ENCODE measurements at places on chromosomes 12 and 14.
A peak's percentile ranks its signal among the peaks of the same experiment; 100 is the strongest.

- DNase-seq = no peak
These were observed 460.7 kb downstream of the NOVA1 start for GRCh38 chr14:26137161-26137560.

DNA sequence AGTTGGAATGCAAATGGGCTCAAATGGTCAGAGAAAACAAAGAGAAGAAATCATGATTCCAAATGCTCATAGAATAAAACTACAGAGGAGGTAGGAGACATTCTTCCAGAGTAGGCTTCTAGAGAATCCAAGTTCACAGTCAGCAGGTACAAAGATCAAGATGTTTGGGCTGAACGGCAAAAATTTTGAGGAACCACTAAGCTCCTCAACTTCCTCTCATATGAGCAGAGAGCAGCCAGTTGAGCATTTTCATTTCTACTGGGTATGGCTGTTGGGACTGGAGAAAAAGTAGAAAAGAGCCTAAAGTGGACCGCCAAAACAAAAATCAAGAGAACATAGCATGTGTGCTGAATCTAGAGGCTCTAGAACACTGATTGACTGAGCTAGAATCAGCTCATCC, 73.8 kb upstream of the ARID2 start:
- DNase-seq = no peak

DNA sequence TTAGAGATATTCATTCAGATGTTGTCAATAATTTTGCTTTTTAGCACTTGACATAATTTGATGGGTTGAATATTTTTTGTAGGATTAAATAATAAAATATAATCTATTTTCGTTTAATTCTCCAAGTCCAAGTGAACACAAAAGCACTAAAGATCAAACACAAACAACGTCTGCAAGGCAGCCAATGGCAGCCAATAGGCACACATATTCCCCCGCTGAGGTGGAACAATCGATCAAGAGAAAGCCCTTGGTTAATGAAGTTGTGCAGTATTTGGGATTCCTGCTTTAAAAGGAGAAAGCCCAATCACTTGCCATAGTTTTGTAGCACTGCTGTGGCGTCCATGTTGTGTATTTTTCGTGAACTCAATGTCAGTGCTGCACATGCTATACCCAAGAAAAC, 1.5 kb downstream of the DHRS7 start:
- DNase-seq = peak; percentile 7

GRCh38 chr14:103480595-103480994, 42.0 kb downstream of the CKB start:
- no peak for DNase-seq

- no peak for DNase-seq
These were observed 25.6 kb upstream of the ARID4A start for GRCh38 chr14:58272588-58273372.

- no peak for DNase-seq
These were observed 29.9 kb downstream of the HSPB8 start for GRCh38 chr12:119208626-119209061.

- peak; percentile 22 for DNase-seq
These were observed 9.2 kb downstream of the EXOC3L4 start for GRCh38 chr14:103103461-103104388.

DNA sequence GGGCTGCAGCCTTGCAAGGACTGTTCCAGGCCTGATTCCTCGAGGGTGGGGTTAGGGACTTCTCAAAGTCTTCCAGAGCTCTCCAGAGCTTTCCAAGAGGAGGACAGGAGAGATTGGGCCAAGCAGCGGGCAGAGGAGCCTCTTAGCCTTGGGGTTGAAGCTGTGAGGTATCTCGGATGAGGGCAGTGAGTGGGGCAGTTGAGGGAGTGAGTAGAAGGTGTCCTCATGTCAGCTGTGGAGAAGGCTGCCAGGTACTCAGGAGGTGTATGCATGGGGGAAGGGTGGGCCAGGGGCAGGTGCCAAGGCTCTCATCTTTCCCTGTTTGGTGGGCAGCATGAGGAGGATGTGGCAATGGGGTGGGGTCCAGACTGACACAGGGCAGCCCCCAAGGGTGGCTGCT, 7.7 kb downstream of the KRT83 start:
- DNase-seq = no peak

DNA sequence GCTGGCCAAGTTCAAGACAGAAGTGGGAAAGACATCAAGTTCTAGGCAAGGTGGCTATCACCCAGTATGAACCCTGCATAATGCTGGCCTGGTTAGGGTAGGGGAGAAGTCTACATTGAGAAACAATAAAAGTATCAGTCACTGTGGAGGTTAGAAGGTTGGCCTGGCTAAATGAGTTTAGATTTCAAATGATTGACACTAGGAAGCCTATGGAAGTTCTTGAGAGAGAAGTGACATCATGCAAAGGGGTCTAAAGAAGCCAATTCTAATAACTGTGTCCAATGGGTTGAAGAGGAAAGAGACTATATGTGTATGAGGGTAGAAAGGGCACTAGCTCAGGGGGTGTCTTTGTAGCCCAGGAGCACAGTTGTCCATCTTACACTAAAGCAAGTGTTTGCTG, 98.5 kb upstream of the MBIP start:
- DNase-seq = no peak

GRCh38 chr14:72651714-72652113, 242.2 kb downstream of the DPF3 start:
- DNase-seq = no peak

DNA sequence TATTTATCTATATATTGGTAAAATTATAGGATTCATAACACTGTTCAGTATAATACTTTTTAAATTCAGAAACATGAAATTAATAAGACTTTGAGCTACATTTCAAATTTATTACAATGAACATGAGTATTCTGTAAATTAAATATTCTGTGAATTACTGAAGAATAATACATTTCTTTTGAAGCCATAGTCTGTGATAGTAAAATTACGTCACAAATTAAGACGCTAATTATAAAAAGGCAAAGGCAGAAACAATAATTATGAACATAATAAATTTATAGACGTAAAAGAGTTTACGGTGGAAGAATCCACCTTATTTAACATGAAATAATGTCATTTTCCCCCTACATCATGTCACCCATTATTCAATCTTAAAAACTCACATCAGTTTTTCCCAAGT, 118.9 kb downstream of the NOVA1 start:
- no peak for DNase-seq

GRCh38 chr12:110699591-110700445, 10.9 kb upstream of the HVCN1 start:
- no peak for DNase-seq

- DNase-seq = no peak
These were observed 1.1 kb upstream of the CKAP4 start for GRCh38 chr12:106248846-106249371.

DNA sequence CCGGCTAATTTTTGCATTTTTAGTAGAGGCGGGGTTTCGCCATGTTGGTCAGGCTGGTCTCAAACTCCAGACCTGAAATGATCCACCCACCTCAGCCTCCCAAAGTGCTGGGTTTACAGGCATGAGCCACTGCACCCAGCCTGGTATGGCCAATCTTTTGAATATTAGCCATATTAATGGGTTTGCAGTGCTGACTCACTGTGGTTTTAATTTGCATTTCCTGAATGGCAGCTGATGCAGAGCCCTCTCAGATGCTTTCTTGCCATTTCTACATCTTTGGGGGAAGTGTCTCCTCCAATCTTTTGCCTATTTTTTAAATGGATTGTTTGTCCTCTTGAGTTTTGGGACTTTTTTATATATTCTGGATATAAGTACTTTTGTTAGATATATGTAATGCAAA, 55.5 kb upstream of the NPAS3 start:
- DNase-seq = no peak

DNA sequence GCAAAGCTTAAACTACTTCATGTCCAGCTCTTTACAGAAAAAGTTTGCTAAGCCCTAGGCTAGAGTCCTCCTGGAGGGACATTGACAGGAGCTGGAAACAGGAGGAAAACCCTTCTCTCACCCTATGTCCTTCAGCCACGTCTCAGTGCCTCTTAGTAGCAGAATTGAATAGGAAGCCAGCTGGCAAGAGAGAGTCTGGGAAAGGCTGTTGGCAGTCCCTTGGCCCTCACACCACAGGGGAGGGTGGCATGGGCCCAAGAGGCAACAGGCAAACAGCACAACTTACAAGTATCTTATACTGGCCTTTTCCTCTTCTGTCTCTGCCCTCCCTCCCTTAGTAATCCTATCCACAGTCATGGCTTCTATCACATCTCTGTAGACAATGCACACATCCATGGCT, 27.7 kb upstream of the DHRS2 start:
- no peak for DNase-seq

- no peak for DNase-seq
These were observed 17.8 kb downstream of the AACS start for GRCh38 chr12:125083072-125083471.

DNA sequence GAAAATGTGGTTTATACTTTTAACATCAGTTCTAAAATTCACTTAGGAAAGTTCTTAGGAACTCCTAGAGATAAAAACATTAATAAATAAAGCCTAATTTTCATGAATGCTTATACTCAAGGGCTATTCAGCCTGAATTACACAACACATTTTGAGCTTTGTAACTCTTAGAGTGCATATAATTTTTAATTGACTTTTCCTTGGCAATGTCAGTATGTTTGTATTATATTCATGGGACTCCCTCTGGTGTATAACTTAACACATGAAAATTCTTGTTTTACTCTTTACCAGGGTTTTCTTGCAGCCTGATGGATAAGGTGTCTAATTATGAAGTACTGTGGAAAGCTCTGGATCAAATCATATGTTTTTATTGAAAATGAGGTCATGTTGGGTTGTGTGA, 150.6 kb upstream of the HMGA2 start:
- no peak for DNase-seq

DNA sequence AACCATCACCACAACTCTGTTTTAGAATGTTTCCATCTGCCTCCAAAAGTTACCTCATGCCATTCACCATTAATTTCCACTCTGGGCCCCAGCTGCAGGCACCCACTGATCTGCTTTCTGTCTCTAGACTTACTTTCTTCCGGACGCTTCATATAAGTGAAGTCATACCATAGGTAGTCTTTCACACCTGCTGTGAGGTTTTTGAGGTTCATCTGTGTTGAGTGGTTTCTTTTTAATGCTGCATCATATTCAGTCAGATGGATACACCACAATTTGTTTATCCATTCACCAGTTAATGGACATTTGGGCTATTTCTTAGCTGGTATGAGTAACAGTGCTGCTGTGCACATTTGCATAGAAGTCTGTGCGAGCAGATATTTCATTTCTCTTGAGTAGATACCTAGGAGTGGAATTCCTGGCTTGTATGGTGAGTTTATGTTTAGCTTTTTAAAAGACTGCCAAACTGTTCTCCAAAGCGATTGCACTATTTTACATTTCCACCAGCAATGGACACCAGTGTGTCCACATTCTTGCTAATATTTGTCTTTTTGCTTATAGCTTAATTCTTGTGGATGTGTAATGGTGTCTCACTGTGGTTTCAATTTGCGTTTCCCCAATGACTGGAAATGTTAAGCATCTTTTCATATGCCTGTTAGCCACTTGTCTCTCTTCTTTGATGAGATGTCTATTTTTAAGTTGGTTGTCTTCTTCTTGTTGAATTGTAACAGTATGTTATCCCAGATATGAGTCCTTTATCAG, 48.3 kb downstream of the ZFYVE21 start:
- DNase-seq = no peak

GRCh38 chr12:96578526-96579125, 89.2 kb downstream of the CFAP54 start:
- peak; percentile 55 for DNase-seq

- DNase-seq = no peak
These were observed 12.3 kb upstream of the CLECL1 start for GRCh38 chr12:9745199-9745598.

GRCh38 chr14:21382095-21382494, 1.7 kb downstream of the SUPT16H start:
- no peak for DNase-seq

DNA sequence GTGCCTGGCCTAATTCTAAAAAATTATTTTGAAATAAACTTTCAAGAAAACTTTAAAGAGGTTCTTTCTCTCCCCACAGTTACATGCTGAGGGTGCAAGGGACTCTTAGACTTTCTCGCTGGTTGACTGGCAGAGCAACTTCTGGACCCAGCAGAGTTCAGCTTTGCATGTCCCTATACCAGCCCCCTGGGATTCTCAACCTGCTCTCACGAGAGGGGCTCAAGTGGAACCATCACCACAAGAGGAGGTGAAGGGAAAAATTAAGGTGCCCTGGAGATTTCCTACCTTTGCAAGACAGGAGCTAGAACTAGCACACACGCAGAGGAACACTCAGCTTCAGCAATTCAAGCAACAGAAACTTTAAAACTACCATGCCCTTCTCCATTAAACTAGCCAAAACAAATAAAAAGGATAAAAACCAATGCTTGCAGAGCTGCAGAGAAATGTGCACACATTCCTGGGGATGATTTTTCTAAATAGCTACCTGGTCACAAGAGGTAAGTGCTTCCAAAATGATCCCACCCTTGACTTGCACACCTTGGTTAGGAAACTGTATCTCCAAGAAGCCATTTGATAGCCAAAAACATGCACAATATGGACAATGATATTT, 2.5 kb downstream of the HVCN1 start:
- no peak for DNase-seq

- no peak for DNase-seq
These were observed 27.1 kb downstream of the DAD1 start for GRCh38 chr14:22561661-22562579.

GRCh38 chr14:42374332-42374731, 767.7 kb downstream of the LRFN5 start:
- no peak for DNase-seq

DNA sequence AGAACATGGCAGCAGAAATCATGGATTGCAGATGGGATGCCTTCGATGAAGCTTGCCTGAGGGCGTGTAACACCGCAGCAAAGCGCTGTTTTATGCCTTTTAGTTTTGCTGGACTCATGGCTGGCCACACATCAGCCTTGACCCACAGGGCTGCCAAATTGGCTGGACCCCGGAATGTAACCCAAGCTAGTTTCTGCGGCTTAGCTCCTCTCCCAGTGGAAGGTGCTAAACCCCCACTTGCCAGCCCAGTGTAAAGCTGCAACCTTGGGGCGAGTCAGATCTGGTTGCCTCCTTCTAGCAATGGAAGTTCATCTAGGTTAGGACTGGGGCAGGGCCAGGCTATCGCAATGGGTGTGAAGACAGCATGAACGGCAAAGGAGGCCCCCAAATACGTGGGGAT, 38.3 kb downstream of the MEG3 start:
- DNase-seq = no peak

DNA sequence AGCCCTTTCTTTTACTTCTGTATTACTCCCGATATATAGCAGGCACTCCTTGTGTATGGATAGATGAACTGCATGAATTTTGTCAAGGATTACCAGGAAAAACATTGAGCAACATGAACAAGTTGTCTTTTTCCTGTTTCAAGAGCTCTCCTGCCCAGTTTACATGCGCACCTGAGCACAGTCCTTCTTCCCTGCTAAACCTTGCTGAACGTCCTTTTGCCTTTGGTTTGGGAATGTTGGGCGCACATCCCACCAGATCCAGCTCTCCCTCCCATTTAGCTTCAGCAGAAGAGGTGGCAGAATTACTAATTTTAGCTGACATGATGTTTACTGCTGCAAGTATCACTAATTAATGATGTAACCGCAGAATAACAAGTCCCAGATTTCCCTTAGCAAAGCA, 121.4 kb upstream of the TMCC3 start:
- DNase-seq = no peak

GRCh38 chr14:74569387-74569786, 42.6 kb downstream of the LTBP2 start:
- DNase-seq = no peak
